GM12892 (cell line): ENCODE measurements at places on chromosomes 11 and 22.
A peak's percentile ranks its signal among the peaks of the same experiment; 100 is the strongest.

GRCh38 chr11:113397821-113398220 is 10.2 kb downstream of the ANKK1 start:
- DNase-seq: no peak

DNA sequence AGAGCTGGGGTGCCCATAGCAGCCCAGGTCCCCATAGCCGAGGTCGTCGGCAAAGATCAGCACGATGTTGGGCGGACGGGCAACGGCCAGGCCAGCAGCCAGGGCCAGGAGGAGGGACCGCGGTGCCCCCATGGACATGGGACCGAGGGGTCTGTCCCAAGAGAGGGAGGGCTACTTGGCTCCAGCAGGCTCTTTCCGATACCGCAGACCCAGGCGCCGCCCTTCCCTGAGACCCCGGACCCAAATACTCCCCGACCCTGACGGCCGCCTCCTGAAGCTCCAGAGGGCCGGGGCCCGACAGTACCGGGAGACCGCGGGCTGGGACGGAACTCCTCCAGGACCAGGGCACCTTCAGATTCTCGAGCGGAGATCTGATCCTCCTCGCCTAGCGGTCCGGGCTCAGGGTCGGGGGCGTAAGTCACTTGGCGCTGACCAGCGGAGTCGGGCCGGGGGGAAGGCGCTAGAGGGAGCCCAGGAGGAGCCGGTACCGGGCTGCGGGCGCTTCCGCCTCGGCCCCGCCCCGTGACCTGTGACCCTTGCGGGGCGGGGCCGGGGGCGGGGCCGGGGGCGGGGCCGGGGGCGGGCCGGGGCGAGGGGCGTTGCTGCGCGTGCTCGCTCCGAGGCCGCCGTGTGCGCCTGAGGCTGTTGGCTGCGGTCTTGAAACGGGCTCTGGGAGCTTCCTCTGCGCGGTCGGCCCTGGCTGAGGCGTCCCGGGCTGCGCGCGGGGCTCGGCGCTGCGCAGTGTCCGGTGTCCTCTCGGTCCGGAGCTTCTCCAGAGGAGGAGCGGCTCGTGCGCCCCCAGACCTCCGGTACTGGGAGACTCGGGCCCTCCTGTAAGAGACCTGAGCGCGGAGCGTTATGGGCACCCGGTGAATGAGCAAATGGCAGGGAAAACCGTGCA is at the start of gene ARSA:
ARSA (minus strand) TSS at position 511 of the 901 bp plus-strand sequence; CDS start at position 138, 373 bp downstream.
- peak; percentile 70 for DNase-seq

DNA sequence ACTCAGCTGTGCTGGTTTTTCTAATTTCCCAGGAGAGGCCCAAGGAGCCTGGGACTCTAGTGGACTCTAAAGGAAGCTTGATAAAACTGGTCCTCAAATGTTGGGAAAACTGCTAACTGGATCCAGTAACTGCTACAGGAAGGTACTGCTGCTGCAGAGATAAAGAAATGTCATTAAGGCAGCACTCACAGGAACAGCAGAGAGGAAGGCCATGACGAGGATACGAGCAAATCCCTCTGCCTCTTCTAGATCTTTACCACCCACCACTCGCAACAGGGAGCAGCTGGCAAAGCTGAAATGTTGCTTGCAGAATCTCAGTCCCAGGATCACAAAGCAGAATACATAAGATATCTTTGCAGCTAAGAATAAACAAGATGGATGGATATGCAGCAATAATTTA is 23.5 kb downstream of the TTC28 start:
- DNase-seq: no peak

GRCh38 chr11:67564230-67564629 is 19.4 kb upstream of the GSTP1 start:
- DNase-seq: no peak

- no peak for DNase-seq
Measured at GRCh38 chr11:57124917-57125316, 56.8 kb upstream of the LRRC55 start.

- DNase-seq: peak; percentile 88
Measured at GRCh38 chr11:72781313-72782080, 12.3 kb downstream of the STARD10 start.

DNA sequence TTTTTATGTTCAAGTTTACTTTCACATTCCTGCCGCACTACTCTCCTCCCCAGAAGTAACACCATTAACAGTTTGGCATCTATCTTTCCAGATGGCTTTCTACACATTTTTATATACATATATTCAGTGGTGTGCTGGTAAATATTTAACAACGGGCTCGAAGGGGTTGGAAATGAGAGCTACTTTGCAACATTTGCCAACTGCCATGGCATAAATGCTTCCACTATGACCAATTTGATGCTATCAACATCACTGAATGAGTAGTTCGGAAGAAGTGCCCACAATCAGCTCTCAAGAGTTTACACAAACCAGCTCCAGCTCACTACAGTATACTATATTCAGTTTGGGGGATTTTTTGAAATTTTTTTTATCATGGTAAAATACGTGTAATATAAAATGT is 55.2 kb downstream of the RELT start:
- DNase-seq: no peak

GRCh38 chr11:9077164-9077563 is 14.2 kb downstream of the SCUBE2 start:
- no peak for DNase-seq

- no peak for DNase-seq
Measured at GRCh38 chr22:26406118-26406517, 22.9 kb upstream of the ASPHD2 start.

- DNase-seq: no peak
Measured at GRCh38 chr11:1834779-1835670, at the start of gene SYT8. Gene SYT8, plus strand, starts transcription at chr11:1834990. Its CDS starts 116 bp downstream, at chr11:1835106.

DNA sequence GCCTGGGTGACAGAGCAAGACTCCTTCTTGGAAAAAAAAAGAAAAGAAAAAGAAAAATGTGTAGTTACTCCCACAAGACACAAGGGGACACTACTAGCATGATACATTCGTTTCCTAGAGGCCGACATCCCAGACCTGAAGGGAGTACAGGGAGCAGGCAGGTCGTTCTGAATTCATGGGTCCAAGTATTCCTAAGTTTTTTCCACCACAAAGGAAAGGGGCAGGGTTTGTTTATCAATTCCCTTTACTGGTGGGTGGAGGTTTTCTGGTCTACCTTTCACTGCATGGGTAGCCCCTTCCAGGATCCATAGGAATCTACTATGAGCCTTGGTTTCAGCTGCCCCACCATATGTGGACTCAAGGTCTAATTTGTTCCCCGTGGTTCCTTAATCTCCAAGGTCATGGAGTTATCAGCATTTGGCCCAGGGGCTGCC is 11.8 kb downstream of the TIGD3 start:
- DNase-seq: no peak
